ENCODE measurements at places on chromosomes 2 and 18.

DNA sequence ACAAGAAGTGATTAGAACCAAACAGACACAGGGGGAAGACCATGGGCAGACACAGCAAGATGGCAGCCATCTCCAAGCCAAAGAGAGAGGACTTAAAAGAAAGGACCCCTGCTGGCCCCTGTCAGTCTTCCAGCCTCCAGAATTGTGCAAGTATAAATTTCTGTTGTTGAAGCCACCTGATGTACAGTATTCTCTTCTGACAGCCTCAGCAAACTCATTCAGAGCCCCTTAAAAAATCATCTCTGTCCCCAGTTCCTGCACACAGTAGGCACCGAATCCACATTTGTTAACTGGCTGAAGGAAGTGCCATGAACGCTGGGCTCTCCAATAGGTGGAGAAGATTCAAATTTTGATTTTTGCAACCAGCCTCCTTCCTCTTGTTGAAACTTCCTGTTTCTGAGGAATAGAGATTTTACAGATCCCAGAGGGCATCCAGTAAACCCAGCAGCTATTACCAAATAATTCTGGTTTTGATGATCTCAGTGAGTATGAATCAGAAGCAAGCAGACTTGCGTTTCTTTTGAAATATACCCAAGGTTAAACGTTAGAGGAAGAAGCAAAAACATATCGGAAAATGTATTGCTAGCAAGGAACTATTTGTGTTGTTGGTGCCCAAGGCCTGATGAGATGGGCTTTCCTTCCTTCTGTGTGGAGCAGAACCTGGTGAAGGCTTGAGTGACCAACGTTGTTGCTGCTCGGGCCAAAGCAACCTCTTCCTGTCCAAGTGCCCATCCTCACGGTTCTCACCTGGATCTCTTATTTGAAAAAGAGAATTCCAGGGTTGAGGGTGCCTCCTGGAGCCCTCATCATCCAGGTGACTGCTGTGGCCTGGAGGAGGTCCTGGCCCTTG lies 47.7 kb upstream of the PLB1 start:
- no peak for DNase-seq

GRCh38 chr18:9191658-9192256 lies 55.2 kb downstream of the ANKRD12 start:
- DNase-seq, result no peak

DNA sequence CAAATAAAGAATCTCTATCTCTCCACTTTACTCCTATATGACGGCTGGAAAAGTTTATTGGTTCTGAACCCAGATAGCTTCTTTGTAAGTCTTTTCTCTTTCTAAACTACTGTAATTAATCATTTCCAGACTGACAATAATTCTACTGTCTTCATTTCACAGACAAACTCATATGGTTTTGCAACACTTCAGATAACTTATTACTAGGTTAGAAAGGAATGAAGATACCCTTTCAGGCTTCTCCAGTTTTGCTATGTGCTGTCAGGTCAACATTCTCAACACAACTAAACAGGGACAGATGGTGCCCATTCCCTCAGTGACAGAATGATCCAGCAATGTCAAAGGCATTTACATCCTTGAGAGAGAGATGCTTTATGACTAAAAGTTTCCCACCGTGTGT lies 198.5 kb upstream of the ITGA4 start:
- DNase-seq, result no peak

DNA sequence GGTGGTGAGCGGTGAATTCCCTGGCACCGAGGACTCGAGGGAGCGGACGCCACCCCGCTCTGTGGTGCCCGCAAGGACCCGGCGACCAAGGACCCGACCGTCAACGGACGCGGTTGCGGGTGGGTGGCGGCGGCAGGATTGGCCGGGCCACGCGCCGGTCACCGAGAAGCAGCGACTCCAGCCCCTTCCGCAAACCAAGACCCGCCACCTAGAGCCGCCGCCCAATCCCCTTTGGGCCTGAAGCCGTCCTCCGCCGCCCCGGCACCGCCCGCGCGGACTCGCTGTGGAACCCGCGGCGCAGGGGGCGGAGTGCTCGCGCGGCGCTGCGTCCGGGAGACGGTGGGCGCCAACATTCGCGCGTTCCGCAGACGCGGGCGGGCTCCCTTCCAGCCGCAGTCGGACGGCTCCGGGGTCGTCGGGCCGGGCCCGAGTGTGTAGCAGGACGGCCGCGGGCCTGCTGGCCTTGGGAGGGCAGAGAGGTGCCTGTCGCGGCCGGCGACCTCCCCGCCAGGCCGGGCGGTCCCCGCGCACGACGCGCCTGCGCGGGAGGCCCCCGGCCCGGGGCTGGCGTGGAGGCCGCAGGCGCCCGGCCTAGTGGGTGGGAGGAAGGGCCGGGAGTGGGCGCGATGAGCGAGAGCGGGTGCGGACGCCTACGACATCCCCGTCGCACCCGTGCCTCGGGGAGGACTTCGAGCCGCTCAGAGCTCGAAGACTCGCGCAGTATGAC lies at the start of the genes FAM228B and PFN4:
Gene FAM228B, plus strand, starts transcription at position 275 of the 727 bp plus-strand sequence. CDS start 893 bp downstream, outside the sequence.
Gene PFN4, minus strand, starts transcription at position 140 of the 727 bp plus-strand sequence. CDS start 799 bp downstream, outside the sequence.
- peak; percentile 60 for DNase-seq

DNA sequence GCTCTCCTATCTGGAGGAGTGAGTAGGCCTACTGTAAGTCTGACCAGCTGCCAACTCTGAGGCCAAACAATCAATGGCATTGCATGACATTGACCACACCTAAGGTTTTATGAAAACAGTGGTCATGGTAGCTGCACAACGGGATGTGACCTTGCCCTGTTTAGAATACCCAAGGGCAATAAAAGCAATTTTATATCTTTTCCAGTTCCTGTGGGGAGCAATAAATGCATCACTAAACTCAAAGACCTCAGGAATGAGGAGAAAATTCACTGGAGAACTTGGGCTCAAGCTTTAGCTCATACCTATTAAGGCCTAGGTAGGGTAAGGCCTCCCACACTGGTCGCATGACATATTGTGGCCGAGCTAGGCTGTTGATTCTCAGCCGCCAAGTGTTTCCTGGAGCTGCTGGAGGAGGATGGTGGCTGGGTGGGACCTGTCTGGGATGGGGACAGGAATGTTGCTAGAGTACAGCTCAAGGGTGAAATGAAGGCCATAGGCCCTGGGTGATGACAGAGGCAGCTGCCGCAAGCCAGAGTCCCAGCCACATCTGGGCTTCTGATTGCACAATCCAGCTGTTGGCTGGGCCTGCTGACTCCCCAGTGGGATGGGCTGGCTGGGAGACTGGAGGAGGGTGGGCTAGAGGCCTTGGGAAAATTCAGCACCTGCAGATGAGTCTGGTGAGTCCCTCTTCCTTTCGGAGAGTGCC lies 313.7 kb downstream of the CYP26B1 start:
- DNase-seq, result no peak

DNA sequence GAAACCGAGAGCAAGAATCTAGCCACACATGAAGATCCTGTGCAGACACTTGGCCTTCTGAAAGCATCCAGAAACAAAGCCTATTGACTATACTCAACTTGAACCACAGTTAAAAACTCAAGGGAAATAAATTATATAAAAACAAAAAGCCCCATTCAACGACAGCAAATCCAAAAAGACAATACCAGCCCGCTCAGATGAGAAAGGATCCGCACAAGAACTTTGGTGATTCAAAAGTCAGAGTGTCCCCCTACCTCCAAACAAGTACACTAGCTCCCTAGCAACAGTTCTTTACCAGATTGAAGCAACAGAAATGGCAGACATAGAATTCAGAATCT lies 163.2 kb downstream of the WDPCP start:
- DNase-seq, result no peak

- DNase-seq, result no peak
These were observed 98.5 kb downstream of the SMAD7 start for GRCh38 chr18:48852292-48852691.

GRCh38 chr2:105760639-105761337 lies 16.1 kb downstream of the NCK2 start:
- DNase-seq, result no peak

- DNase-seq, result no peak
These were observed 71.6 kb downstream of the NCKAP5 start for GRCh38 chr2:133496501-133497269.

DNA sequence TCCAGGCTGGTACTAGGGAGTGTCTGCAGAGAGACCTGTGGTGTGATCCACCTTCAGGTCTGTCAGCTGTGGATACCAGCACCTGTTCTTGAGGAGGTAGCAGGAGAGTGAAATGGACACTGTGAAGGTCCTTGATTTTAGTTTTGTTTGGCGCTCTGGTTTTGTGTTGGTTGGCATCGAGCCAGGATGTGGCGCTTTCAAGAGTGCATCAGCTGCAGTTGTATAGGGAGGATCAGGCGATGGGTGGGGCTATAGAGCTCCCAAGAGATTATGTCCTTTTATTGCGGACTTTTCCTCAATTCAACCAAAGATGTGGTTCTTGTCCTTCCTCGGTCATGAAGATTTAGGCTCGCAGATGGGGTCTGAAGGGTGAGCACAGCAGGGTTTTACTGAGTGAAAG lies 37.5 kb downstream of the SLC39A10 start:
- no peak for DNase-seq

- DNase-seq, result no peak
These were observed 152.1 kb upstream of the ID2 start for GRCh38 chr2:8529706-8530277.

All from stimulated activated CD8-positive, alpha-beta memory T cell treated with anti-CD3 and anti-CD28 coated beads, Interleukin-4, amount 100 ng/mL, for 24 hours (primary cell).